ENCODE measurements at places on chromosomes 7 and 10.
A peak's percentile ranks its signal among the peaks of the same experiment; 100 is the strongest.

GRCh38 chr7:94244760-94245159 lies 149.9 kb upstream of the COL1A2 start:
- no peak for ATAC-seq

DNA sequence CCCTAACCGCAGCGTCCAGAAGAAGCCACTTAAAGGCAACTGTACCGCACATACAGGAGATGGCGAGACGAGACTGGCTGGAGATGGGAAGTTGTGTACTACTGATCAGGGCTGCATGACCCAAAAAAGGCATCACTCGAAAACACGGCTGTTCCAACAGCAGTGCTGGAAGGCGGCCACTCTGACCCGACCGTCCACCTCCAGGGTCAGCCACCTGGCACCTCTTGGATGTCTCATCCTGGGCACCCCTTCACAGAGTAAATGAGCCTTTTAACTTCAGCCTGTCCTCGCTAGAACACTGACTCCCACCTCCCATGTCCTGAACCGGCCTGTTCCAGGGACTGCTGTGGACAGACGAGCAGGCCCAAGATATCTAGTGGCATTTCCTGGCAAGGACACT lies 180.7 kb downstream of the DIP2C start:
- ATAC-seq, result no peak

- no peak for ATAC-seq
Observed at GRCh38 chr7:270351-270983, 19.5 kb upstream of the FOXL3 start.

- ATAC-seq, result no peak
Observed at GRCh38 chr7:70590126-70590854, 541.7 kb upstream of the GALNT17 start.

DNA sequence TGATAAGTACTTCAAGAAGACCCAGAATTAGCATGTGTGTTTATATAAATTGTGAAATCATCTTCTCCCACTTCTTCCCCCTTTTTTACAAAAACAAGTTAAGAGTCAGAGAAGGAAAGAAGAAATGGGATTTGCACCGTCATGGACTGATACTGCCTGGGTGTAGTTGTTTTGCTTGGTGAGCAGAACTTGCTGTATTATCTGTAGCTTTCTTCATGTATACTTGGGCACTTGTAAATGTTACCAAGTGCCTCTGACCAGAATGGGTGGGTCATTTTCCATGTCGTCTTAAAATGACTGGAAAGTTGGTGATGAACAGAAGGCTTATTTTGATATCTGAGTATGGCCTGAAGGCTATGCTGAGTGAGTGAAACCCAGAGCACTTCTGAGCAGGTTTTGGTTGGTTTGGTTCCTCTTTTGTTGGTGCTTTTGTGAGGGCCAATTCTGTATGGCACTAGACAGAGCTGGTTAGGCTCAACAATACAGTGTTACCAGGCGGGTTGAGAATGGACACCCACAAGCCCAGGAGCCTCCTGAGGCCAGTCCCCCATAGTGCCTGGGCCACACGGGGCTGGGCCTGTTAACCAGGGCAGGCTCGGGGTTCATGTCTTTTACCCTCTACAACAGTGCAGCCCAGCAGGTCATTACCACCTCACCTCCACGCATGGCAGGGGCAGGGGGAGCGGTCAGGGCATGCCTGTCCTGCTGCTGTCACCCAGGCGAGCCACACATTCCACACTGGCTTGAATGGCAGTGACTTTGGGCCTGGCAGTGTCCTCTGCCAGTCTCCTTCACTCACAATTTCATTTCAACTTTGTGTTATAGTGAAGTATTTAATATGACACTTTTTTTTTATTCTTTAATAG lies 115.1 kb downstream of the CCNY start:
- ATAC-seq, result peak; percentile 54

DNA sequence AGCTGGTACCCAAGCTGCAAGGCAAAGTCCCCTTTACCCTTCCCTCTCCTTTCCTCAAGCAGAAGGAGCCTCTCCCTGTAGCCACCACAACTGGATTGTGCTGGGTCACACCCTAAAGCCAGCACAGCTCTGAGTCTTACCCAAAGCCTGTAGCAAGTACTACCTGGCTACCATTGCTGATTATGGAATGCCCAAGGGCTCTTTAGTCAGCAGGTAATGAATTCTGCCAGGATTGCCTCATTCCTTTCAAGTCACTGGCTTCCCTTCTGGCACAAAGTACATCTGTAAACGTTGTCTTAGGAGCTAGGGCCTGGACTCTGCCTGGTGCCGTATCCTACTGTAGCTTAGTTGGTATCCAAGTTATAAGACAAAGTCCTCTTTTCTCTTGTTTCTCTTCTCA lies 52.0 kb downstream of the FAS start:
- ATAC-seq, result no peak

DNA sequence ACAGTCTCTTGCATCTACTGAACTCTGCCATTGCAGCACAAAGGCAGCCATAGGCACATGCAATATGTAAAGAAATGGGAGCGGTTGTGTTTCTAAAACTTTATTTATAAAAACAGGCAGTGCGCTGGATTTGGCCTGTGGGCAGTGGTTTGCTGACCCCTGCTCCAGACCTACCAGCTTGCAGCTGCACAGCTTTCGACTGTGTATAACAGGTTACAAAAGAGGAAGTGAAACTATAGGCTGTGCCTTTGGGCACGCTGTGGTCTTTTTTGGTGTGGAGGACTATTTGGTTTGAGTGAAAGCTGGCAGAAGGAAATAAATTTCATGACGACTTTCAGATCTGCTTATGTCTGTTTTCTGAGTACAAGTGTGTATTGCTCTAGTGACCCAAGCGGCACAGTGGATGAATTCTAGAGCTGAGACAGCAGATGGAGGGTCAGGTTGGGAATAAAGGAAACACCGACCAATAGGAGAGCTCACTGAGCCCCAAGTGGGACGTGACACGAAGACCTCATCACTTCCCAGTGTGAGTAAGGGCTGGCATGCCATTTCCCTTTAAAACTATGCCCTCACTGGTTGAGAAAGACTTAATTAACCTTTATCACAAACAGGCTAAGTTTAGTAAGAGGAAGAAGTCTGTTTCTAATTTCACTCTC lies 152.7 kb downstream of the ANK3 start:
- peak; percentile 29 for ATAC-seq

- no peak for ATAC-seq
Observed at GRCh38 chr10:2871673-2872219, 195.6 kb upstream of the PFKP start.

DNA sequence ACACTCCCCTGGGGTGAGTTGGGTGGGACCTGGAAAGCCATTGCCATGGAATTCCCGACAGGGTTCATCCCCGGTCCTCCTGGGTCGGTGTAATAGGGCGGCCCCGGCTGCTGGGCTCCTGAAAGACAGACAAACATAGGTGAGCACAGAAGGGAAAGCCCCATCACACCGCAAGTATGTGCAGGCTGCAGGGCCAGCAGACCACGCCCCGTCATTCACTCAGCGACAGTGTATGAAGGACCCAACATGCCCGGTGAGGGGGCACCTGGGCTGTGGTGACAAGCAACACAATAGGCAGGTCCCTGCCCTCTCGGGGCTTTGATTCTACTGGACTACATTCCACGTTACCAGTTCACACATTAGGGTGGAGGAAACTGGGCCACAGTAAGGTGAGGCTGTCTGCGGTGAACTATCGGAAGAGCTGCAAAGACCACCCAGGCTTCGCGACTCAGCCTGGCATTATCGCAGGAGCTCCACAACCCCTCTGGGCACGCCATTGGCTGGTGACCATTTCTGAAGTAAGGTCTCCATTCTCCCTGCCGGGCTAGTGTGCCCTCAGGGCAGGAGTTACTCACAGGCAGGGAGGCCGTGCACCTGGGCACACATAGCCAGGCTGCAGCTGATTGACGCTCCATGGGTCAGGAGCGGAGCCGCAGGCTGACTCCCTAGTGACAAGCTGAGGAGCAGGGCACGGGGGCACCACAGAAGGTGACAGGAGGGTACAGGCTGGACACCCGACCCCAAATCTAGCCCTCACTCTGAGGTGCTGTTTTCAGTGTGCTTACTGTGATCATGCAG lies 99.2 kb downstream of the VOPP1 start:
- ATAC-seq, result peak; percentile 52

DNA sequence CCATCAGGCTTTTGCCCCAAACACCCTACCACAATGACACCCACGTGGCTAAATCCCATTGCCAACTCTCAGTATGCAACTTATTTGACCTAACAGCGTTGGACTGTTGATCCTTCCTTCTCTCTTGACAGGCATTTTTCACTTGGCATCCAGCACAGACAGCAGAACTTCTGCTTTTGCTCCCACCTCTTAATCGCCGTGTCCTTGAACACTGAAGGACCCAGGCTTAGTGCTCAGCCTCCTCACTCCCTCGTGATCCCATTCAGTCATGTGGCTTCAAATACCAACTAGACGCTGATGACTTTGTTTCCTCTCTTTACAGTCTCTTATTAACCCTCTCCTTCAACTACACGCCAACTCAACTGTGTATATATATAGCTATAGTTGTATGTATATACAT lies 25.0 kb downstream of the ZFAND2A start:
- no peak for ATAC-seq

DNA sequence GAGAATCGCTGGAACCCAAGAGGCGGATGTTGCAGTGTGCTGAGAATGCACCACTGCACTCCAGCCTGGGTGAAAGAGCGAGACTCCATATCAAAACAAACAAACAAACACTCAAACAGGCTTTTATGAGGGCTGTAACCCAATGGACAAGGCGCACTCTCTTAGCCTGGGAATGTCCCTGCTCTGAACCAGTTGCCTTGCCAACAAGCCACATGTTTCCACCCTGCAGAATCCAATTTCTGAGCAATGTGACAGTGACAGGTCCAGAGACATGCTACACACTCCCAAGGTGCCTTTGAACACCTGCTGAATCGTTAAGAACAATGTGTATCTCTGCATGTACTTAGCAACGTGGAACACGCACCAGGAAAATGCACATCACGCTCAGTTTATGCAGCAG lies 186.8 kb upstream of the AUTS2 start:
- ATAC-seq, result no peak

DNA sequence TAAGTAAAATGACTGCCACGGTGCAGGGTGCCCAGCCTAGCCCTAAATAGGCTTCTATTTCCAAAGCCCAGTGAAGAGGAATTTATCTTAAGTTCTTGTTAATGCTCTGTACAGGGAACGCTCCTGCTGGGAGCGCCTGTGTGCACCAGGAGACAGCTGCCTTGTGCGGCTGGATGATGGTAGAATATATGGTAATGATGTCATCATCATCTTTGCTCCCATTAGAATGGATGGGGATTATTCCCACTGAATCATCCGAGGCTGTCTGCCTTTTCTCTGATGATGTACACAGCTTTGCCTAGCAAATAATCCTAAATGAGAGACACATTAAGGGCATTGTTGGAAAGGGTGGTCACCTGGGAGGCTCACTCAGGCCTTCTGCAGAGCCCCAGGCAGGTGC lies 928.1 kb downstream of the CCSER2 start:
- no peak for ATAC-seq

DNA sequence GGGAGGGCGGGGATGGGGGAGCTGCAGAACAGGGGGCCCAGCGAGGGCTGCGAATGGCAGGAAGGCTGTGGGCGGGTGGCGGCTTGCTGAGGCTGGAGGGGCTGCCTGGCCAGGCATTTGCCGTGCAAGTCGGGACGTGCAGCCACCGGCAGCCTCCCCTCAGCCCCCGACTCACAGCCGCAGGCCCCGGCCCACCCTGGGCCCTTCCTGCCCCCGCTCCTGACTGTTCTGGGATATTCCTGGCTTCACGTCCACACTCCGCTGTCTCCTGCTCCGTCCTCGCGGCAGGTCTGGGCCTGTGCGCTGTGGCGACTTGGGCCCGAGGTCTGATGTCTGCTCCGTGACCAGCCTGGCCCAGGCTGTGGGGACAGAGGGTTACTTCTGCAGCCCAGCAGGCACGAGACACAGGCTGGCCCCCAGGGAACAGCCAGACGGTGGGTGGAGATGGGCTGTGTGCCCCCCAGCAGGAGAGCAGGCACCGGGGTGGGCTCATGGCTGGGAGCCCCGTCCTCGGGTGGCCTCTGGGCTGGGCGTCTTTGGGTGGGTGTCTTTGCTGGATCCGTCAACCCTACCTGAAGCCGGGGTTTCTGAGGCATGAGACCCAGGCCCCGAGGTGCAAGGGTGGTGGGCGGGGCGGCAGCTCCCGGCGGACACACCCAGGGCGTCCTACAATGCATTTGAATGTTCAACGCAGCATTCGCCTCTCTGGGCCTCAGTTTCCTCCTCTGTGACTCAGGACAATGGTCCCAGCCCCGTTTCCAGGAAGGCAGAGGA lies 86.5 kb downstream of the FOXL3 start:
- ATAC-seq, result no peak

DNA sequence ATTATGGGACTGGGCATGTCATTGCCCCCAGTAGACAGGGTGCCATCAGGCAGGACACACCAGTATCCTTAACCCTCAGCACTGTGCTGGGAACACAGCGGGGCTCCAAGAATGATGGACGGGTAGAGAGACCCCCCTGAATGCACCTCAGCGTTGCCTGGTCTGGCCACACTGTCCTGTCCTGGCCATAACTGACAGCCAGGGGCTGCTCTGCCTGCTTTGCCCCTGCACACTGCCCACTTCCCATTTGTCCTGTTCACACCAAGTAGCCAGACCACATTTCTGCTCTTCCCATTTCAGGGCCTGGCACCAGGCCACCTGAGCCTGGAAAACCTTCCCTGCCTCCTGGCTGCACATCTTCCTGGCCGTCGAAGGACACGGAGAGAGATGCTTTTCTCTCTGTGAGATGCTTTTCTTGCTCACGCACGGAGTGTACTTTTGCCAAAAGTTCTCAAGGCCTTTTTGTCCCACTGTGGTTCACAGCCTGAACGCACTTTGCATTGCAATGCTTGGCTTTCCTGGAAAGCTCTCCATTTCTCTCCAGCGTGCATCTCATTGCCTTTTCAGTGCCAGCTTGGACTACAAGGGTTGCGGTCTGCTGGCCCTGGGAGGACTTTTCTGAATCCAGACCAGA lies 131.0 kb upstream of the EEPD1 start:
- no peak for ATAC-seq

DNA sequence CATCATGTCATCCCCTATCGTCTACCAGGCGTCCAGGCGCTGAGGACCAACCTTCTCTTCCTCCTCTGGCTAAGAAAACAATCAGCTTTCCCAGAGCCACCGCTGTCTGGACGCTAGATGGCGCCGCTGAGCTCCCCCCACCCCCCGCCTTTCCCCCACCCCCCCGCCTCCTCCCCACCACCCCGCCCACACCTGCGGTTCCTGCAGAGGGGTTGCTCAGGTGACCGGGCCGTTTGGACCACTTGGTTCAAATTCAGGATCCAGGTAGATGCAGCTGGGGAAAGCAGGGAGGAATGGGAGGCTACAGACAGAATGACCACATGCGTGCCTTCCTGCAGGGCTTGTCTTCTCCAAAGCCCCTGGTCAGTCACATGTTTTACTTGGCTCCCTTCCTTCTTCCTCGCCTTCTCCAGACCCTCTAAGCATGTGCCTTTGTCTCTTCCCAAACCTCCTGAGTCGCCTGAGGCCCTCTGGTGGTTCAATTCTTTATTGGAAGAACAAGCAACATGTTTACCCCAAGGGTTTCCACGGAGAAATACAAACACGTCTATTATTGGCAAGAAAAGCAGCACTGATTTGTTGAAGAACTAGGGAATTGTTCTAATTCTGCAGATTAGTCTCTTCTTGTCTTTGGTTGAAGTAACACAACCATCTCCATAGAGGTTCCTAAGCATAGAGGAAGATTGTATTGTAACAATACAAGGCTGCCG lies 24.7 kb downstream of the AOC1 start:
- no peak for ATAC-seq

GRCh38 chr10:121910673-121911420 lies 17.0 kb downstream of the ATE1 start:
- peak; percentile 56 for ATAC-seq
